Right ventricle myocardium superior (tissue), 1 donor: ENCODE measurements at places on chromosomes 3 and 15. TPM values are rescaled to one million over a fixed set of nuclear protein-coding genes. Genes with fewer than 3 reads are reported as not detected.

The SPINK8 gene
- not detected for total RNA-seq

The NR1I2 gene
- 0.11 TPM for total RNA-seq

The LSM3 gene
- total RNA-seq = 16.8 TPM

The HRH1 gene
- total RNA-seq = 1.3 TPM

The VGLL4 gene
- 23.0 TPM for total RNA-seq

GRCh38 chr15:52050416-52050815 lies 31.4 kb downstream of the MAPK6 start:
- no peak for DNase-seq

- DNase-seq = no peak
Observed at GRCh38 chr3:142353571-142353970, 94.3 kb downstream of the XRN1 start.

DNA sequence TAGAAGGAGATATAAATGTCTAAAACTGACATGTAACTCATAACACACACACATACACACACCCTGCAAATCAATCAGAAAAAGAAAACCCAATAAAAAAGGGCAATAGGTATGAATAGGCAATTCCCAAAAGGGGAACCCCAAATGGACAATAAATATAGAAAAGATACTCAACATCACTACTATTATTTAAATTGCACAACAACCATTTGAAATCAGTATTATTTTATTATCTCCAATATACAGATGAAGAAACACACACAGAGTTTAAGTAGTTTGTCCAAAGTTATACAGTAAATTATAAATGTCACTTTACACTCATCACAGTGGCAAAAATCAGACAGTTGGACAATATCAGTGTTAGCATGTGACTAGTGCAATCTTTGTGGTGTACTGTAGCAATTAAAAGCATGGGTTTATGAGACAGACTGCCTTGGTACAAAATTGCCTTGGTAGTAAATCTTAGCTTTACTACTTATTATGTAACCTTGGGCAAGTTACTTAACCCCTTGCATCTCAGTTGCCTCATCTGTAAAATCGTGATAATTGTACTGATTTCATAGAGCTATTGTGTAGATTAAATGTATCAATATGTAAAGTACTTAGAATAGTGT lies 3.4 kb upstream of the FSTL1 start:
- no peak for DNase-seq

GRCh38 chr3:164679245-164679644 lies 399.1 kb downstream of the SI start:
- DNase-seq = no peak

DNA sequence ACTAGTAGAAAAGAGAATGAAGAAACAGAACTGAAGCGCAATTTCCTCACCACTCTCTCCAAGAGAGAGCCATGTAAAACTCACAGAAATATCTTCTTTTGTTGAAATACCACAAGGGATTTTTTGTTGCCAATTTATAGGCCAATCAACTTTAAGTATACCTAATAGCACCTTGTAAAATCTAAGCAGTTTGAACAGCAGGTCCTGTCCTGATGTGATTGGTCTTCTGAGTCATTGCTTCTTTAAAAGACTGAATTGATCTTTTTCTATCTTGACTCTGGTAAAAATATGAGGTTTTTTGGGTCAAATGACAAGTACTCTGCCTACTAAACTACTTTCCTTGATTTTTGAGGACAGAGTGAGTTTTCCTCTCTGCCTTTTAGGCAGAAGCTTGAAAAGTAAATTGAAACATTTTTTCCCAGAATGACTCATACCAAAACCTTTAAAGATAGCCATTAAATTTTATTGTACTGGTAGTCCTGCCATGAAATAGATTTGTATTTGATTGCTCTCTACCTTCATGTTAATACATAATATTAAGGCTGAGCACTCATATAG lies 343.9 kb upstream of the CBLB start:
- DNase-seq = no peak

GRCh38 chr3:158718490-158719170 lies 13.6 kb downstream of the RARRES1 start:
- DNase-seq = no peak
